ENCODE measurements at places on chromosomes 13 and 19.

DNA sequence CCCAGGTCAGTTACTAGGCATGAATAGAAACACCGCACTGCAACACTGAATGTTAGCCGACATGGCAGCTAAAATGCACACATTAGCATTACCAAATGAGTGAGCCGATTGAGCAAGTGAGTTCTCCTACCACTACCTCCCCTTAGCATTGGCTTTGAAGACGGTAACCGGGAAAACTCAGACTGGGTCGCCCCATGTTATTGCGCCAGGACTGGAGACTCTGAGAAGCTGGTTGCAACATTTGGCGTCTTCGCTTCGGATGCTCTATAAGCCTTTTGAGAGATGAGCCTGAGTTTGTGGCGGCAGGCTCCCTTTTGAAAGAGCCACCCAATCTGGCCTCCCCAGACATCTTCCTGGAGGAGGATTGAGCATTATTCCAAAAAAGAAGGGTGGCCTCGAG lies 68.5 kb upstream of the POMP start:
- no peak for DNase-seq

DNA sequence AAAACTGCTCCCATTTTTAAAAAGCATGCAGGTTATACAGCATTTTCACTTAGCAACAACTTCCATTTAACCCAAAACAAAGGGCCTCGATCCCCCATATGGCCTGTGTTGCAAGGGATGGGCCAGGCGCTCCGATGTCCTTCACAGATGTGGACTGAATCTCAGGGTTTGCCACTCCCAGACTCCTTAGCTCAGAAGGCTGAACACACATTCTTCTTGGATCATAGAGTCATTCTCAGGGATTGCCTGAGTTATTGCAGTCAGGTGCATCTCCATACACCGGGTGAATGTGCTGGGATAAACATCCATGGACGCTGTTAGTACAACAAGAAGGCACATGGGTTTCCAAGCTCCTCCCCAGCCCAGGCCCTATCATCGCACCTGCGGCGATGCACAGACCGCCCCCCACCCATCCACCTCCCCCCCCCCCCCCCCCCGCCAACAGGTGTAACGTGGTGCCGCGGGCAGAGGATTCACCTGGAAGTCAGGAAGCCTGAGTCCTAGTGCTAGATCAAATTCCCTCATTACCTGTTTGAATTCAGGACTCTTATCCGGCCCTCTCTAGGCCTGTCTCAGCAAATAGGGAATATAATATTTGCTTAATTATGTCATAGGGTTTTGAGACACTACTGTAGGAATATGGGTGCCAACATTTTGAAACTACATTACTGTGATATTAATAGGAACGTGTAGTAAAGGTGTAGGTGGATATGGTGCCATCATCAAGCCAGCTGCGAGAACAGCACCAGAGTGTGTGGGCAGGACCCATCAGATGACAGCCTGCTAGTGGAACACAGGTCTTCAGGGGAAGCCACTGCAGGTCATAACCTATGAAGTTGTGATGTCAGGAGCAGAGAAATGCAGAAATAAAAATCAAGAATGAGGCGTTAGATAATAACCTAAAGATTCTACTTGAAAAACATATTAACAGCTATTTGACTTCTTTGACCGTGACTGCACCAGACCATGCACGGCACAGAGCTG lies 110.9 kb downstream of the SACS start:
- DNase-seq: no peak

DNA sequence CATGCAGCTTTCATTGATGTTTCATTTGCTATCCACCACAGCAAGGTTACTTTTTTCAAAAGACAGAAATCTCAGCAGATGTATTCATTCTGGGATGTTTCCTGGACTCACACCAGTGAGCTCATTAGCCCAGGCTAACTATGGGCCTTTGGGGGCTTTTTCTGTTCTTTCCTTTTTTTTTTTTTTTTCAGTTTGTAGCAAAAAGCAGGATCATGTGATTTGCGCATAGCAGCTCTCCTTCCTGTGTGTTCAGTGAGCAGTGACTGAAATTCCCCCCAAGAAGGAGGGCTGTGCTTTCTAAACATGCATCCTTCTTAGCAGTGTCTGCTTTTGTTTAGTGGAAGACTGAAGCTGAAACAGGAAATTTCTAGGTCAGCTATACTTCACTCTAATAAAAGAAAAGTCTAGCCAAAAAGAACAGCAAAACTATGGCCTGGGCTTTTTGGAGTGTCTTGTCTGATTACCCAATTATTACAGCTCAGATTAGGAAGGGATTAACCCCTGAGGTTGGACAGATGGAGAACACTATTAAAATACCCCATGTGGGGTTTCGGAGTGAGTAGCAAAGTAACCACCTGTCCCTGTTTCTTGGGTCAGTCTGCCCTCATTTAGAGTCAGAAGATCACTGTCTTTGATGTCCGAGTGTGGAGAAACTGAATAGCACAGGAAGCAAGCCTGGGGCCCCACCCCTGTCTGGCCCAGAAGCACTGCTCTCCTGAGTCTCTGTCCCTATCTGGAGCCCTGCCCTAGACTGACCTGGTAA lies 8.9 kb upstream of the AMER2 start:
- DNase-seq: no peak

GRCh38 chr19:51637362-51637978 lies 7.3 kb upstream of the SIGLEC5 start:
- no peak for DNase-seq

DNA sequence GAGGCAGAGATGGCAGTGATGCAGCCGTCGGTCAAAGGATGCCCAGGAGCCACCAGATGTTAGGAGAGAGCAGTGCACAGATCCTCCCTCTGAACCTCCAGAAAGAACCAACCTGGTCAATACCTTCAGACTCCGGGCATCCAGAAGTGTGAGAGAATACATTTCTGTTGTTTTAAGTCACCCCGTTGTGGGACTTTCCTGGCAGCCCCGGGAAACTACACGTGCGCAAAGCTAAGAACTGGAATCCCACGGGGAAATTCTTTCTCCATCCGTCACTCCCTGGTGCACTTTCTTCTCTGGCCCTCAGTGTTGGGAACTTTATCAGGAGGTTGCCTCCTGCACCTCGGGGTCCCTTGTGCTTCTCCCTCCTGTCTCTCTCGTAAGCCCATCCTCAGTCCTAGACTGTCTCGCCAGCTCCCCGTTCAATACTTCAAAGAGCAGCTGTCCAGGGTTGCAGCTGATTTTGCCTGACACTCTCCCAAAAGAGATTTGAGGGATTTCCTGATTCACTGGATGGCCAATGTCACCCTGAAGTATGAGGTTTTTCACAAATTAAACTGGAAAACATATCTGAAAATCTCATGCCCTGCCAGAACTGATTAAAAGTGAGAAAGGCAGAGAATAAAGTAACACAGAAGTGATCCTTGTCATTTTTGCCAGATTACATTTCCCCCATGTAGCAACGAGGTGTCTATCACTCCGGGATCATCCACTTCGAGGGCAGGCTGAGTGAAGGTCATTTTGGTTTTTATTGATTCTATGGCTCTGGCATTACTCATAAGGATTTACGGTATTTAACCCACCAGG lies 136.8 kb downstream of the DCT start:
- no peak for DNase-seq

DNA sequence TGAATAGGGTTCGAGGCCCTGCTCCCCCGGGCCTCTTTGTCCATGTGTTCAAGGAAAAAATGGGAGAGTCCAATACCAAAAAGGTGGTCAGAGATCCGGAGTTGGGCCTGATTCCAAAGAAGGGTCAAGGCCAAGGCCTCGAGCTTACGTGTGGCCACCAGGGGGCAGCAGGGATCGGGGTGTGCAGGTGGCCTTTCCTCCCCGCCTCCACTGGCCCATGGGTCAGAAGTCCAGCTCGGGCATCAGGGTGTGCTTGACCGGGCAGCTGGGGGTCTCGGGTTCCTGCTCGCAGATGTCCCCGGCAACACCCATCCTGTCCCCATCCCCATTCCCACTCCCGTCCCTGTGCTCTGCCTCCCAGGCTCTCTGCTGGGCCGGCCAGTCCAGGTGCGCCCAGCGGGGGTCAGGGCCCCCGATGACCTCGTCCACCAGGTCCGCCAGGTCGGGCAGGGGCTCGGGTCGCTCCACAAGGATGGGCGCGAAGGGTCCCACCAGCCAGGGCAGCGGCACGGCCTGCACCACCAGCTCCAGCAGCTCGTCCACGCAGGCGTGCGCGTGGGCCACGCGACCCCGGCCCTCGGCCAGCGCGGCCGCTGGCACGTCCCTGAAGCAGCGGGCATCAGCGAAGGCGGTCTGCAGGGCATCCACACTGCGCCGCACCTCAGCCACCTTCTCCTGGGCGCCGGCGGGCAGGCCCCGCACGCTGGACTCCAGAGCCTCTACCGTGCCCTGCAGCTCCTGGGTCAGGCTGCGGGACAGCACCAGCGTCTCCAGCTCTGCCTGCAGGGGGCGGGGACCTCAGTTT lies 5.2 kb upstream of the PLIN4 start:
- DNase-seq: peak; percentile 57

DNA sequence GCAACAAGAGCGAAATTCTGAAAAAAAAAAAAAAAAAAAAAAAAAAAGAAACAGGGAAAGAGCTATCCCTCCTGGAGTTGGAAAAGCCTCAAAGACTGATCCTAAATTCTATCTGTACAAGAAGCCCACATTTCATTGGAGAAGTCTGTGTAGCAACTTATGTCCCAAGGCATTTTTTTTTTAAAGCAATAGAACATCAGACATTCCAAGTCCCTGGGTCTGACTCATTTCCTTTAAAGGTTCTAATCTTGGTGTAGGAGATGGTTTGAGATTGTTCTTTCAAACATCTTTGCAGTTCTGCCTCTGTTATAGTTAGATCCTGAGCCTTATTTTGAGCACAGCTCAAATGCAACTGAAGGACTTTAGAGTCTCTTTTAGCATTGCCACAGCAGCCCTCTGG lies 706.5 kb upstream of the MIR17HG start:
- DNase-seq: no peak

- DNase-seq: no peak
Measured at GRCh38 chr13:28001837-28002473, 13.5 kb upstream of the URAD start.

DNA sequence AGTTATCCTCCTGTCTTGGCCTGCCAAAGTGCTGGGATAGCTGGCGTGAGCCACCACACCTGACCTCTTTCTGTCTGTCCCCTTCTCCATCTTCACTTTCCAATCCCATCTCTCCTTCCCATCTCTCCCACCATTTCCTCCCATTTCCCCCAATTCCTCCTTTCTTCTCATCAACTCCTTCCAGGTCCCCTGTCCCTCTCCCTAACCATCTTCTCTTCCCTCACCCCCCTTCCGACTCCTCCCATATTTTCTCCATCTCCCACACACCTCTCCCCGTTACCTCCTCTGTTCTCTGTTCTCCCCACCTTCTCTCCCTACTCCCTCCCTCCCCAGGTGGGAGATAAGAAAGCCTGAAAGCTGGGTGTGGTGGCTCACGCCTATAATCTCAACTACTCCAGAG lies 40.6 kb downstream of the KEAP1 start:
- no peak for DNase-seq

DNA sequence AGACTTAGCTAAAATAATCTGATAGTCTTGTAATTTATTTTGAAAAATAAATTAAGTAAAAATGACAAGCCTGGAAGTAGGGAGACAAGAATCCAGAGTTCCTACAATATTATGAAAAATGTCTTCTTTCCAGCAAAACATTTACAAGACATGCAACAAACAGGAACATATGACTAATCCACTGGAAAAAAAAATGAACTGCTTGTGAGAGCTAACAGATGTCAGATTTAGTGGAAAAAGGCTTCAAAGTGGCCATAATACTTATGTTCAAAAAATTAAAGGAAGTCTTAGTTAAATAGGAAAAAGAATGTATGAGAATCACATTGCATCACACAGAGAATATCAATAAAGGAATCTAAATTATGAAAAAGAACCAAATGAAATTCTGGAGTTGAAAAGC lies 2082.0 kb upstream of the PCDH20 start:
- no peak for DNase-seq

GRCh38 chr13:64871742-64872141 lies 2358.4 kb downstream of the PCDH9 start:
- DNase-seq: no peak

DNA sequence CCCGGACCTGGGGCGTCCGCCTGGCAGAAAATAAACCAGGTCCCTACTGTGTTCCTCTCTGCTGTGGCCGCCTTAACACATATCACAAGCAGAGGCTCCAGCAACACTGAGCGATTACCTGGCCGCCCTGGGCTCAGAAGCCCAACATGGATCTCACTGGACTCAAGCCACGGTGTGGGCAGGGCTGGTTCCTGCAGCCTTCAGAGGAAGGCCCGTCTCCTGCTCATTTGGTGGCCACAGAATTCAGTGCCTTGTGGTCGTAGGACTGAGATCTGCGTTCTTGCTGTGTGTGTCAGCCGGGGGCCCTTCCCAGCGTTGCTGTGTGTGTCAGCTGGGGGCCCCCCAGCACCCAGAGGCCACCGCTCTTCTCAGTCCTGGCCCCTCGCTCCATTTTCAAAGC lies 30.2 kb downstream of the C2CD4C start:
- no peak for DNase-seq

GRCh38 chr13:78976696-78977095 lies 317.7 kb upstream of the OBI1 start:
- DNase-seq: no peak

GRCh38 chr13:36801035-36801434 lies 18.0 kb upstream of the RFXAP start:
- no peak for DNase-seq

GRCh38 chr13:113630804-113631203 lies 27.2 kb downstream of the ATP4B start:
- DNase-seq: no peak

DNA sequence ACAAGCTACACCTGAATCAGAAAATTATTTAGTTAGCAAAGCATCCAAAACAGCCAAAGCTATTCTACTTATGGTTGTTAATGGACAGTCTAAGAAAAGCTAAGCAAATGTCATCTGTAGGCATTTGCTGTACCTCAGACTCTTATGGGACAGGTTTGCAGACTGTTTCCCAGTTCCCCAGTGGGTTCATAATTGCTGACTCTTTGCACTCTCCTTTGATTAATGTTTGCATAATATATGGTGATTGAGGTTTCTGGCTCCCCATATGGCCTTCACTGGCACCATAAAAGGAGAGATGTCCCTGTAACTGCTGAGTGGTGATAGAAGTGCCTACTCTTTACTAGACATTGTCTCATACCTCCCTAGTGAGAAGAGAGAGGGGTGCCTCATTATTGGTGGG lies 142.1 kb downstream of the GPC6 start:
- no peak for DNase-seq

DNA sequence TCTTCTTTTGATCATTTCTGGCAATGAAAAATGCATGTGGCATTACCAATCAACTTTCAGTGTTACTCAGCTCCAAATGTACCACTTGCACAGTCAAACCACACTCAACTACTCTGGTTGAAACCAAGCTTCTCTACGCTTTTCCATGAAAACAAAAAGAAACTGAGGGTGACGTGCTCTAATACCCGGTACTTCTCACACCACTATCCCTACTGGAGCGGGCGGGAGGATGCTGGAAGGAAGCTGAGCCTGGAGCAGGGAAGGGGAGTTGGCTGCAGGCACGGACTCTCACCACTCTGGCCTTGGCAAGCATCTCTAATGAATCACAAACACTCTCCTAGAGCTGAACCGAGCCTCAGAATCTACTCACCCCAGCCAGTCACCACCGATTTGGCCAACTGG lies 48.2 kb downstream of the STK24 start:
- peak; percentile 71 for DNase-seq

DNA sequence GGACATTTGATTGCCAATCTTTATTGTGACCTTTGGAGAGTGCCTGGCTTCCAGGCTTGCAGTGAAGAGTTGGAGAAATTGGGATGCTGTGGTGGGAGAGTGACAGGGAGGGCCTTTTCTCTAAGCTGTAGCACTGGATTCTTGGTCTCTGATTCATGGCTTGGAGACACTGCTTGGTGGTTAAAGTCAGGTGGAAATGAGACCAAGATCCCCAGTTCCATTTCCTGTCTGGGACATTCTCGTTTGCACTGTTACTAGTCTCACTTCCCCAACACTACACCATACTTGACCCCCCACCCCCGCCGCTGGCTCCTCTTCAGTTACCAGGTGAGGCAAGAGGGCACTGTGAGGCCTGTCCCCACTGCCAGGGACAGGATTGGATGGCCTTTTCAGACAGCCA lies 2.9 kb downstream of the SUPT5H start:
- no peak for DNase-seq

Measured in stimulated activated effector memory CD8-positive, alpha-beta T cell treated with anti-CD3 and anti-CD28 coated beads, Interleukin-12 subunit alpha, Interleukin-12 subunit beta, amount 100 ng/mL, for 72 hours (primary cell).